Activated CD4-positive, alpha-beta T cell treated with anti-CD3 and anti-CD28 coated beads, Interleukin-2, Interleukin-4, amounts not matched to agents 100 ng/mL and 50 ng/mL, durations not matched to agents 16 hours and 8 hours (primary cell): ENCODE measurements at places on chromosomes 7 and 10.

DNA sequence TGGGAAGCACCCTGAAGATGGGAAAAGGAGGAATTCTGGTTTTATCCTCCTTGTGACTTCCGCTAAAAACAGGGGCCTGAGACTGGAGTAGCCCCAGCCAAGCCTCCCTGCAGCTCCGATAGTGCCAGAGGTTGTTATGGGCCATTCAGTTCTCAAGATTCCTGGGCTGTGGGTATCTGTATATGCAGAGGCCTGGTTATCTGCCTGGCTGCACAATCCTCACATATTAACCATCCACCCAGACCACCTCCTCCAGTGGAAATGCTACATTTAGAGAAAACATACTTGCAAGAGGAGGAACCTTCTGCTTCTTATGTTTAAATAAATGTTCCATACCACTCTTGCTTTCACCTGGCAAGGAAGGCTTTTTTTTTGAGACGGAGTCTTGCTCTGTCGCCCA lies 34.6 kb downstream of the ARL3 start:
- DNase-seq: no peak

DNA sequence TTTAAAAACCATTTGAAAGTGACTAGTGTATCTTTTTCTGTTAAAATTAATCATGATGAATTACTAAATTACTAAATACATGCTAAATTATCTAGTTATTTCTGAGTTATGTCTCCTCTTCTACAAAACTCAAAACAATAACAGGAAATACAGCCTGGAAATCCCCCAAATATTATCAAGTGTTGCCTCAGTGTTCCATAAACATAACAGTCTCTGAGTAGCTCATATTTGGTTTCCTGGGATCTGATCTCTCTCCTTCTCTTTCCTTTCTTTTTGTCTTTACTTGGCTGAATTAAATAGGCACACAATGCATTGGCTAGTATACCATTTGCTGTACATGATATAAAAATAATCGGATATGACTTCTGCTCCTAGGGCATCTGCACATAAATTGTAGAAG lies 277.6 kb upstream of the IGFBP3 start:
- DNase-seq: no peak

GRCh38 chr10:117684672-117685211 lies 142.2 kb downstream of the EMX2 start:
- DNase-seq: no peak

- no peak for DNase-seq
These were observed 93.6 kb upstream of the COL1A2 start for GRCh38 chr7:94301024-94301586.

- no peak for DNase-seq
These were observed 5.1 kb upstream of the HIPK2 start for GRCh38 chr7:139782932-139783331.

DNA sequence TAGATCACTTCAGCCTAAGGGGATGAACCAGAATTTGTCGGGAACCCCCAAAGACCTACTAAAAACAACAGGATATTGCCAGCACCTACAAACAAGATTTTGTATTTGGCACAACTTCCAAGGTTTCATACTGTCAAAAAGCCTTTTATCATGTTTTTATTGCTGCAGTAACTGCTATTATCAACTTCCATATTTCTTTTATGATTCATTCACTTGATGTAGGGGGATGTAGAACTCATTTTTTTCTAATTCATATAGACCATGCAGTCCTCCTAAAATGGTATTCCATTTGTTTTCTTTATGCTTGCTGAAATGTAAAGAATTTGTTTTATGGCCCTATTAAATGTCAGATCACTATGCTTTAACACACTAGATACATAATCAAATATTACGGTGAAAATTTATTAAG lies 30.0 kb upstream of the WNT16 start:
- DNase-seq: no peak

DNA sequence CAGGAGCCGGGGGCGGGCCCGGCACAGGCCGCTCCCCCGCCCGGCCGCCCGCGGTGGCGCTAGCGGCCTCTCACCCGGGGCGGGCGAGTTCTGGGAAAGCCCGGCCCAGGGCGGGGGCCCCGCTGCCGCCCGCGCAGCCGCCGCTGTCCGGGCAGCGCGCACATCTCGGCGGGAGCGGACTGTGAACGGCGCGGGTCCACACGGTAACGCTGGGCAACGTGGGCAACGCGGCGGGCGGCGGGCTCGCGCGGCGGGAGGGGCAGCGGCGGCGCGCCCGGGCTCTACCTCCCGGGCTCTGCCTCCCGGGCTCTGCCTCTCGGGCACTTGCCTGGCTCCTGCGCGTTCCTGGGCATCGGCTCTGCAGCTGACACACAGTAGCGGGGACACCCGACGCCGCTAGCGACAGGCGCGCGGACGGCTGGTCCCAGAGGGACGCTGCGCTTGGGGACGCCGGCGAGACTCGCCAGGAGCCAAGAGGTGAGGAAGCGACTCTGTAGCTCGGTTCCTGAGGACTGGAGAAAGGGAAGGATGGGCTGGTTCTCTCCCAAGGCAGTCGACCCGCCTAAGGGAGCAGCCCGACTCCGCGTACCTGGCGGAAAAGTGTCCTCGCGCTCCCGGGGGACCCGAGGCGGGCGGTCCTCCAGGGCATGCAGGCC lies at the start of gene PLCE1:
Gene PLCE1, plus strand, starts transcription at position 150 of the 656 bp plus-strand sequence. CDS start 37,116 bp downstream, outside the sequence.
- DNase-seq: no peak

GRCh38 chr7:133165529-133165928 lies 83.6 kb upstream of the CHCHD3 start:
- no peak for DNase-seq

GRCh38 chr7:149001427-149002068 lies 26.8 kb downstream of the PDIA4 start:
- DNase-seq: no peak

- no peak for DNase-seq
These were observed 20.6 kb downstream of the CLRN3 start for GRCh38 chr10:127872011-127872761.

- peak; percentile 20 for DNase-seq
These were observed 185.7 kb upstream of the AUTS2 start for GRCh38 chr7:69412331-69413146.

DNA sequence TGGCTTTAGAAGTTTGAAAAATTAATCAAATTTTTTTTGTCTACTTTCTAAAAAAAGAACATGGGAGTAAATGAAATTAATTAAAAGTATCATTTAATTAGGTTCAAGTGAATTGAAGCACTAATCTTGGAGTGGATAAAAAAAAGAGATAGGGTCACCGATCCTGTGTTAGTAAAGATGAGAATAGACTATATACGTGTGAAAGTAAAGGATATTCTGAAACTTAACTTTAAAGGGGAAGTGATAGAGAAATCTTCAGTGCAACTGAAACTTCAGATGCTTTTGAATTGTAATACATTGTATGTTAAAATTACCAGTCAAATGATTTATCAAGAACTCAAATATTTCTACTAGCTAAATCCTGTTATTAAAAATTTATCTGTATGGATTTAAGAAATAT lies 4.8 kb downstream of the NHLRC2 start:
- no peak for DNase-seq

- DNase-seq: no peak
These were observed at the start of gene NPY for GRCh38 chr7:24283897-24284698. NPY (plus strand) TSS chr7:24284190; CDS start chr7:24285241, 1,051 bp downstream.

- DNase-seq: no peak
These were observed 108.5 kb upstream of the SFMBT2 start for GRCh38 chr10:7519351-7519750.

DNA sequence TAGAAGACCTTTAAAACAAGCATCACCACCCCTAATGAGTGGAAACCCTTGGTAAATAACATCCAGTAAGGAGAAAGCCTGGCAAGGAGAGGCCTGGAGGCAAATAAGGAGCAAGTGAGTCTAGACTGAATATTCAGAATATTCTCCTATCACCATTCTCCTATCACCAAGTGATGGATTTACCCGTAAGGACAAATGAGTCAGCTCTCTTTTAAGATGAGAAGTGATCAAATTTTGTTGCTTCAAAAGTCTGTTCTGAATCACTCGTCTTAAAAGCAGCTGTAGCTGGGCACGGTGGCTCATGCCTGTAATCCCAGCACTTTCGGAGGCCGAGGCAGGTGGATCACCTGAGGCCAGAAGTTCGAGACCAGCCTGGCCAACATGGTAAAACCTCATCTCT lies 28.4 kb downstream of the KIAA1549 start:
- no peak for DNase-seq

- no peak for DNase-seq
These were observed at the start of gene ITGA8 for GRCh38 chr10:15719899-15720634. ITGA8 (minus strand) TSS chr10:15719922; CDS start chr10:15719771, 151 bp downstream.

DNA sequence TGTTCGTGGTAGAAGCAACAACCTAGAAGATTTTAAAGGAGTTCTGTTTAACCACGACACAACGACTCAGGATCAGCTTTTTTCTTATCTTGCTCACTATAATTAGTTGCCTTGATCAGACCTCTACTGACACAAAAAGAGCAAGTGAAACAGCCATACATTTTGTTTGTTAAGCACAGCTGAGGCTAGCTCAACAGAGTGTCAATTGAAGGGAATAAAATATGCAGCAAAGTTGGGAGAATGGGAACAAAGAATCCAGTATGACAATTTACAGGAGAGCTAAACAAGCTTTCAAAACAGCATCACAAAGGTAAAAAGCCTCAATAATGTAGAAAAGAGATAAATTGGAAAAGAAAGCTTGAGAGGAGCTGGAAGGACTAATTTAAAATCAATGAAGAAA lies 40.5 kb upstream of the HERPUD2 start:
- no peak for DNase-seq

- DNase-seq: no peak
These were observed 163.2 kb downstream of the ADAM12 start for GRCh38 chr10:126224967-126225671.

DNA sequence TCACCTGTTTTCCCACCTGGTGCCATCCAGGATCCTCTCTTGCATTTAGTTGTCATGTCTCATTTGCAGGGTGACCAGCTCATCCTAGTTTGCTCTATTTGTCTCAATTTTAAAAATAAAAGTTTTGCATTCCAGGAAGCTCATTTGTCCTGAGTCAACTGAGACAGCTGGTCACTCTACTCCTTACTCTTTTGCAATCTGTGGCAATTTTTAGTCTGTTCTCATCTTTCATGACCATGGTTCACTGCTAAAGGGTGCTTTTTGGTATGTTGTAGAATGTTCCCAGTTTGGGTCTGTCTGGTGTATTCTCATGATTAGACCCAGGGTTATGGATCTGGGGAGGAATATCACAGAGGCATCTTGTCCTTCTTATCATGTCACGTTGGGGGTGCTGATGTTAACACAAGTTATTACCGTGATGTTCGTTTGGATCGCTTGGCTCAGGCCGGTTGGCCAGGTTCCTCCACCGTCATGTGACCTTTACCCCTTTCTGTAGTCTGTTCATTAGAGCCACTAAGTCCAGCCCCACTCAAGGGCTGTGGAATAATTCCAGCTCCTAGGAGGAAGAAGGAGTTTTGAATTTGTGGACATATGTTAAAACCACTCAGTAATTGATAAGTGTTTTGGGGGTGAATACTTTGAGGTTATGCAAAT lies 103.3 kb upstream of the IGFBP3 start:
- no peak for DNase-seq

GRCh38 chr7:11458736-11459483 lies 373.1 kb downstream of the THSD7A start:
- DNase-seq: peak; percentile 33

DNA sequence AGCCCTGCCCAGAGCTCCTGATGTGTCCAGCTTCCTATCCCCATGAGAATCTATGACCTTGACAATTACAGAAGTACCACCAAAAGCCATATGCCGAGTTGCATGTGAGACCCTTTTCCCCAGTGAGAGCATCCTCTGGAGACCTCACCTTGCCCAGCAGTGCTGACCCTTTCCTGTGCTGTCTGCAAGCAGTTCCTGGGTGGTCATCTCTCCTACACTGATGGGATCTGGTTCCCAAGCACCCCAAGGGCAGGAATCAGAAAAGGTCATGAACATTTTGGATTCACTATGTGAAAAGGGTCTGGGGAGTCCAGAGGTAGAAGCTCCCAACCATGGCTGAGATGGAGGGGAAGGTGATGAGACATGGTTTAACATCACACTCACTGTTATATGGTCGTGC lies 18.2 kb downstream of the SFTPD start:
- DNase-seq: no peak

DNA sequence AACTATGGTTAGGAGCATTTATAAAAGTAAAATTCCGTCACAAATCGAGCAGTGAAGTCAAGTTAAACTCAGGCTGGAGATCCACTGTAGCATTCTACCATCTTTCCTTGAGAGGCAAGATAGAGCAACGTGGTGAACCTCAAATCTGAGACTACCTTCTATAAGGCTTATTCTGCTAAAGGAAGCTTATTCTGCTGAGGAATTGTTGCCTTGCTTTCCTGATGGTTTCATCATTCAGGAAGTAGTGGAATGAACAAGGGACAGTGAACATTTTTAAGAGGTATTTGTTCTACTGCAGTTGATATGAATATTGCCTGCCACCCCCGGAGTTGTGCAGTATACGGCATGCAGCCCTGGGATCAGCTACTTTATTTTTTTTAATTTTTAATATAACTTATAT lies 170.8 kb downstream of the VPS50 start:
- DNase-seq: no peak

- no peak for DNase-seq
These were observed 225.2 kb downstream of the MAD1L1 start for GRCh38 chr7:2007551-2007950.

- DNase-seq: no peak
These were observed 2.2 kb downstream of the ARHGAP21 start for GRCh38 chr10:24721229-24722106.

DNA sequence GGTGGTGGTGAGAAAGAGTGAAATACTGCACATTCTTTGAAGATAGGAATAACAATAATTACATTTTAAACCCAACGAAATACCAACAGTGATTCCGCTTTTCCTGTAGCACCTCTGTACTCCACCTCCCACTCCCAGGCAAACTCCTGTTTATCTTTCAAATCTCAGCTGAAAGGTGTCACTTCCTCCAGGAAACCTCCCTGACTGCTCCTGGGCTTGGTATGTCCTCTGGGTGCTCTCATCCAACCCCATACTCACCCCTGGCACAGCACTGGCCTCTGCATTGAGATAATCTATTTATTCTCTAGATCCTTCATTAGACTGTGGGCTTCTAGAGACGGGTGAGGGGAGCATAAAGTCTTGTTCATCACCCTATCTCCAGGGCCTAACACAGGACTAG lies 148.0 kb downstream of the MYOF start:
- no peak for DNase-seq
